ENCODE measurements at places on chromosomes 2 and 18. TPM values are rescaled to one million over a fixed set of nuclear protein-coding genes. Genes with fewer than 3 reads are reported as not detected.

RUFY4 gene
- total RNA-seq, result not detected

CRACDL gene
- 3.6 TPM for total RNA-seq

FAM110C gene
- 12.9 TPM for total RNA-seq

SOX11 gene
- 4.2 TPM for total RNA-seq

ARHGAP15 gene
- not detected for total RNA-seq

All from airway epithelial cell (primary cell).